ENCODE measurements at places on chromosomes 13 and 19.

GRCh38 chr13:99418843-99419140 lies 82.5 kb upstream of the TM9SF2 start:
- DNase-seq, result no peak

- no peak for DNase-seq
Measured at GRCh38 chr13:98397221-98397620, 179.7 kb downstream of the STK24 start.

- DNase-seq, result no peak
Measured at GRCh38 chr13:66748712-66749111, 481.4 kb downstream of the PCDH9 start.

GRCh38 chr13:25225970-25226369 lies 53.9 kb upstream of the AMER2 start:
- DNase-seq, result no peak

GRCh38 chr19:30171795-30172612 lies 200.2 kb upstream of the ZNF536 start:
- no peak for DNase-seq
